HCT116 (cell line): ENCODE measurements at places on chromosomes 4 and X. TPM values are rescaled to one million over a fixed set of nuclear protein-coding genes. Genes with fewer than 3 reads are reported as not detected.

DNA sequence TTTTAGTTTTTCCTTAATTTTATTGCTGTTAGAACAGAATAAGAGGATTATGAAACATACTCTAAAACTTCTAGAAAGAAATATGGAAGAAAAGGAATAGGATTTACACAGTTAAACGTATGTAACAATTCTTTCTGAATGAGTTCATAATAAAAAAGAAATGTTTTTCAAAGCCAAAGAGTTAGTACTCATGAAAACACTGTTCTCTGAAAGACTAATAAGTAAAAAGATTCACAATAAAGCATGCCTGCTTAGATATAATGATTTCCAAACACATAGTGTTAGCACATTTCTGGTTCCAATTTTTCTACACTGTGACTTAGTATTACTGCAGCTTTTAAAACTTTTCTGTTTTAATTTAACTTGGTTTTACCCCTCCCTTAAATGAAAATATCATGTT lies 49.8 kb upstream of the PRSS48 start:
- DNase-seq = no peak

DNA sequence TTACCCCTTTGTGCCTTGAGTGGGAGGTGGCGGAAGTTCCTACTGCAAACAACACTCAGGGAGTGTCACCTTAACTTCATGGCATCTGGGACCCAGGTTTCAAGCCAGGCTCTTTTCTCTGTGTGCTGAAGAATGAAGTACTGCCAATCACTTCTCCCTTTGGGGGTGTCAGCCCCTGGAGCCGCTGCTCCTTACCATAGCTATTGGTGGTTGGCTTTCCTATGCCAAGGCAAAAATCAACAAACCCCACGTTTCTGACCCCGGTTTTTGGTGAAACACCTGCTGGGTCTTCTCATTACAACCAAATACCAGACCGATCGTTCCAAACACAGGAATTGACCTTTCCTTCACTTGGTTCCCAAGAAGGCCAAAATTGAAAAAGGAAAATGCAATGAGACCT lies 19.7 kb upstream of the SLC2A9 start:
- DNase-seq = no peak

DNA sequence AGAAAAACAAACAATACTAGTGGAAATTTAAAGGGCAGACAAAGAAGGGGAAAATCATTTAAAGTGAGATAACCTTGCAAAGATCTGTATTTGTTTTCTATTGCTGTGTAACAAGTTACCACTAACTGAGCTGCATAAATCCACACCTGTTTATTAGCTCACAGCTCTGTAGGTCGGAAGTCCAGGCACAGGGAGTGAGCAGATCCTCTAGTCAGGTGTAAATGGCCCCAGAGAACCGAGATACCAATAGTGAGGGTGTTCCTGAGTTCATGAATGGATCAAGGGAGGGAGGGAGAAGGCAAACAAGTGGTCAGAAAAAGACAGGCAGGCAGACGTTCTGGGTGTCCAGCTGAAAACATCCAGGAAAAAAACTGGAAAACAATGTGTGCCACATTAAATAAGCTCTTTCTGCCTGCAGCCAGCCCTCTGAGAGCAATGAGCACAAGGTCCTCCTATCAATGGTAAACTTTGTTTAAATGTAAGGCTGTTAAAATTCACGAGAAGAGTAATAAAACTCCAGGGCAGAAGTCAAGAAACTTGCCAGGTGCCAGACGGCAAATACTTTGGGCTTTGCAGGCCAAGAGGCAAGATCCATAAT lies 25.0 kb downstream of the ADGRA3 start:
- no peak for DNase-seq

- peak; percentile 34 for DNase-seq
Observed at GRCh38 chr4:123340381-123340701, 56.3 kb upstream of the SPRY1 start.

DNA sequence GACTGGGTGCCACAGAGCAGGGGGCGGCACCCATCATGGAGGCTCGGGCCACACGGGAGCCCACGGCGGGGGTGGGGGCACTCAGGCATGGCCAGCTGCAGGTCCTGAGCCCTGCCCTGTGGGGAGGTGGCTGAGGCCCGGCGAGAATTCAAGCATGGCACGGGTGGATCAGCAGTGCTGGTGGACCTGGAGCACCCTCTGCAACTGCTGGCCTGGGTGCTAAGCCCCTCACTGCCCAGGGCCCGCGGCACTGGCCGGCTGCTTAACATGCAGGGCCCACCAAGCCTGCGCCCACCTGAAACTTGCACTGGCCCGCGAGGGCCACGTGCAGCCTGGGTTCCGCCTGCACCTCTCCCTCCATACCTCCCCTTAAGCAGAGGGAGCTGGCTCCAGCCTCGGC lies 258.6 kb downstream of the CENPC start:
- no peak for DNase-seq

- no peak for DNase-seq
Observed at GRCh38 chr4:67083496-67083895, 461.8 kb downstream of the CENPC start.

DNA sequence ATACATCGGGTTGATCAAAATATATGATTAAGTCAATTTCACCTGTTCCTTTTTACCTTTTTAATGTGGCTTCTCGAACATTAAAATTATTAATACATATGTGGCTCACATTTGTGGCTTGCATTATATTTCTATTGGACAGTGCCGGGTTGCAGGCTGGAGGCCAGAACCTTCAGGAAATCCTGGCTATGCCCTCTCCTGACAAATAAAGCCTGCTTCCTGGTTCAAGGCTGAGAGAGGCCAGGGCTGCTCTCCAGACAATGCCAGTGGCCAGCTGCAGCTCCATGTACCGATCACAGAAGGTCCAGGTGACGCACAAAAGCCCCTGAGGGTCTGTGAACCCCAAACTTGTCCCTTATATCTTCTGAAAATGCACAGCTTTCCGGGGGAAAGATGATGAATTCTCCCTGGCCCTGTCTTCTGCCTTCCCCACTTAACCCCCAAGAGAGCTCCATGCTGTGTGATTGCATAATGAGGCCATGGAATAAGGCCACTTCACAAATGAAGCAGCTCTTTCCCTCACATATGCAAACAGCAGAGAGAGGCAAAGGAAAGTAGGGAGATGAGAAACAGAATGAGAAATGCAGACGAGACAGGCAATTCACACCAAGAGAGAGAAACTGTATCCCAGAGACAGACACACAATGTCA lies 241.2 kb downstream of the BCOR start:
- no peak for DNase-seq

BEND2 gene
- total RNA-seq = not detected
